Chondrocyte (in vitro differentiated cells): ENCODE measurements at places on chromosomes 7 and 10. TPM values are rescaled to one million over a fixed set of nuclear protein-coding genes. Genes with fewer than 3 reads are reported as not detected.
A peak's percentile ranks its signal among the peaks of the same experiment; 100 is the strongest.

The MAT1A gene
- total RNA-seq, result not detected in 3 replicates

The GHRHR gene
- not detected in 3 replicates for total RNA-seq

The ASAH2 gene
- 1.2 to 5.8 TPM (median 2.7 TPM) in 3 replicates for total RNA-seq

The TAX1BP1 gene
- total RNA-seq, result 86.5 to 91.3 TPM (median 90.6 TPM) in 3 replicates

The CLEC2L gene
- not detected in 3 replicates for total RNA-seq

The DCLRE1C gene
- 7.1 to 7.4 TPM (median 7.4 TPM) in 3 replicates for total RNA-seq

The EPHB6 gene
- total RNA-seq, result 0.22 to 2.1 TPM (median 0.31 TPM) in 3 replicates

GRCh38 chr10:124003481-124003870 lies 89.9 kb downstream of the CHST15 start:
- DNase-seq, result no peak

DNA sequence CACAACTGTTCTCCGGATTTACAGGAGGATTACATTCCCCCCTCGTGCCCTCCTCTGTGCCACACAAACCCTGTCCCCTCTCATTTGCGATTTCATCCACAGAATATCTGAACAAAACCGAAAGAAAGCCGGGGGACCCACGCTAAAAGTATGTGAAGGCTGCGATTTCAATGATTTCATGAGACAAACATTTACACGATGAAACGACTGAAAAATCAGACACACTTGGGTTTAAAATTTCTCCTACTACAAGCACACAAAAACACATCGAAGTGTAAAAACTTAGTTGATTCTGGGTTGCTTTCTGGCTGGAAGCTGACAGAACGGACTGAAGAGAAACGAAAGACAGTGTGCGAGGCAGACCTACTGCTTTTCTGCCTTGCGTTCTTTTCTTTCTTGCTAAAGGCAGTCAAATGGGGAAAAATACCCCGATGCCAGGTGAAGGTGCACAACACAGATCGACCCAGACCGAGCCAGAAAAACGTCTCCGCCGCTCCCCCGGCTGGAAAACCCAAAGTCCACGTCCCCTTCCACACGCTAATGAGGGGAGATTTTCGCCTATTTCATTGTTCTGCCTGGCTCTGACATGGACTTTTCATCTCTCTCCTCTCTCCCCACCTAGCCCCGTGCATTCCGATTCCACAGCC lies 1.2 kb downstream of the HIPK2 start:
- DNase-seq, result no peak

GRCh38 chr10:69957886-69958555 lies 94.6 kb upstream of the MACROH2A2 start:
- no peak for DNase-seq

DNA sequence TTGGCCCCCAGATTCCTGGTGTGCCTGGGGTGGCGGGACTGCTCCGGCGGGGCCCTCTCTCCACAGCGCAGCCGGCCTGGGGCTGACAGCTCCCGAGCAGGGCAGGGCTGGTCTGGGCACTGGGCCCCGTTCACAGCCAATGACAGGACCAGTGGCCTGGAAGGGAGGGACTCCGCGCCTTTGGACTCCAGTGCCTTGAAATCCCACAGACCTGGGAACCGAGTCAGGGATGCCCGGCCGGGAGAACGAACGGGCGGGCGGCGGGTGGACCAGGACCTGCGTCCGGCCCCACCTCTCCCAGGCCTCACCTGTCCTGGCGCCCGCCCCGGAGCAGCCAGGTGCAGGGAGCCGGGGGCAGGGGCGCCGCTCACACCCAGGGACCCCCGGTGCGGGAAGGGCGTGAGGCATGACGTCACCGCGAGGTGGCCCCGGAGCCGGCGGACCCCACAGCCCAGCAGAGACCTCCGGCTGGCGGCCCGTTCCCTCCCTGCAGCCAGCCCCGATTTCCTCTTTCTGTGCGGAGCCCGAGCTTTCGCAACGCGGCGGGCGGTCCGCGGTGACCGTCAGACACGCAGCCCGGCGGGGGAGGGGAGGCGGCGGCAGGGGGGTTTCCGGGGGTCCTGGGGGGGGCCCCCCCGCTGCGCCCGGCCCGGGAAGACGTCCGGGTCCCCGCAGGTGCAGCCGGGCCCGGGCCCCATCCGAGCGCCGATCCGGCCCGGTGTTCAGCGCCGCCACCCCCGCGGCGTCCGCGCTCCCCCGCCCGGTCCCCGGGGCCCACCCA lies 743 bp downstream of the ADAP1 start:
- DNase-seq, result peak; percentile 81

DNA sequence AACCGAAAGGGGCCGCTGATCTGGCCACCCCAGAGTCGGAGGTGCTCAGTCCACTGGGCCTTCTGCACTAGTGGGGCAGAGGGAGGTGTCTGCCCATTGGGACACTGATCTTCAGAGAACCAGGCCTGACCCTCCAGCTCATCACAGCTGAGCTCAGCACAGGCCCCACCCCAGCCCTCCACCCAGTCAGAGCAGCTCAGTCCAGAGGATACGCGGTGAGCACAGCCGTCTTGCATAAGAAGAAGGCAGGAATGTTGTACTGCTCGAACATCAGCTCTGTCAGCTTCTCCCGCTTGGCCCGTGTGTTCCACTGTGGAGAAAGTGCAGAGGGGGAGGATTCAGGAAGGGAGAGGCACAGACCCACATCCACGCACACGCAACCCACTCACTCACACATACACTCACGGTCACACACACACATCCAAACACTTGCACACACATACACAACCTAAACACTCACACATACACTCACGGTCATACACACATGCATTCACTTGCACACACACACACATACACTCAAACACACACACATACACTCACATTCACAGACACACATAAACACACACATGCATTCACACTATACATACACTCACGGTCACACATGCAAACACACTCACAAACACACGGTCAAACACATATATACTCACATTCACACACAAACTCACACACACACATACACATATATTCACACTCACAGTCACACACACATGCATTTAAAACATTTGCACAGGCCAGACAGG lies 6.3 kb downstream of the ACTL6B start:
- no peak for DNase-seq

DNA sequence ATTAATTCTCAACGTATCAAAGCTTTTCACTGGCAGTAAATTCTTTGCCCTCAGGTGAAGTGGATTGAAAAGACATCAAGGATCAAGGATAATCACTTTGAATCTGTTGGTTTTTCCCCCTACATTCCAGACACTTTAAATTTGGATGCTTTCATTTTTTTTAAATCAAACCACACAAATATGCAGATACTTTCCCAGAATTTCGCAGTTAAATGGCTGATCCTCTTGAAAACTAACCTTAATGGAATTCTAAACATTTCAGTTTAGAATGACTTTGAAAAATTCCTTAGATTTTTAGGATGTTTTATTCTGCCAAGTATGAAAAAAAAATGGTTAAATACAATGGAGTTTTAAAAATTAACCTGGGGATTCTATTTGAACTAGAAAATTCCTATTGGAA lies 325.9 kb downstream of the GFRA1 start:
- DNase-seq, result no peak

DNA sequence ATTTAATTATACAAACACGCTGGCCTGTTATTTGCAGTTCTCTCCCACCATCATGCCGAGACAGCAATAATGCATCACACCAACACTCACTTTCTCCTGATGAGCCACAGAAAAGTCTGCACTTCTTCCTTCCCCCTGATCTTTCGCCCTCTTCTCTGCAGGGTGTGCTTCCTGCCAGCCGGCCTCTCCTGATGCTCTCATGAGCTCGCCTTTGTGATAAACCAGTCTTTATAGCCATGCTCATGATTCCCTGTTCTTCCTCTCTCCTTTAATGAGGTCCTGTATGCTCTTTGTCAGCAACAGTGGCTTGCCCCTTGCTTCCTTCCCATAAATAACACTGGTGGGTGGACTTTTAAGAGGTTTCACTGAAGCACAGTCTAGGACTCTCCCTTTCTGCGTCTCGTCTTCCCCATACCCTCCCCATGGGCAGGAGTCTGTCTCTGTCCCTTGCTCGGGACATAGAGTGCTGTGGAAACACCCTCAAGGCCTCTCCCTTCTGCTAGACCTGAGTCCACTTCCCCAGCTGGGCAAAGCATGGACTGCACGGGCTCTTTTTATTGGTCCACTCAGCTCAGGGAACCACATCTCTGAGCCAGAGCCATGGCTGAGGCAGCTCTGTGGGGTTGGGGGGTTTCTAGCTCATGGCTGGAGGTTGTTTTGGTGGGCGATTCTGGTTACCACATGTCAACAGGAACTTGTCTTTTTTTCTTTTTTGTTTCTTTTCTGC lies 133.9 kb downstream of the C10orf105 start:
- no peak for DNase-seq

DNA sequence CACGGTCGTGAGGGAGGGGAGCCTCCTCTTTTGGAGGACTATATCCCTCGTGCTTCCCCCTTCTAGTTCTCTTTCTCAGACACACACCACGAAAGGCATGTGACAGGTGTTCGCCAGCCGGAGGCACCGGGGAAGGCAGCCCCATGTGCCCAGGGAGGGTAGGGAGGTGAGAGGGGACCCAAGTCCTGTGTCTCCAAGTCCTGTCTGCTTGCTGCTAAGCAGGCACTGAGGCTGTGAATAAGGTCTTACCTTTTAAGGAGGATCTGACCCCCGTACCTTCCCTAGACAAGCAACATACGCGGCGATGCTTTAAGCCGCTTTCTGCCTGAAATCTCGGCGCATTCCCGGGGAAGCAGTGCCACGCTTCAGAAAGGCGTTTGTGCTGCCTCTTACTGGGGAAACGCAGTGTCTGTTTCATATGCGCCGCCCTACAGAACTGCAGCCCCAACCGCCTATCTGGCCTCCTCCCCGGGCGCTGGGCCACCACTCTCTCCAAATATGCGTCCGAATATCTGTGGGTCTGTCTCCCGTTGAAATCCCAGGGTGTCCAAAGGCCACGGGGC lies 770 bp downstream of the PLXNA4 start:
- no peak for DNase-seq

DNA sequence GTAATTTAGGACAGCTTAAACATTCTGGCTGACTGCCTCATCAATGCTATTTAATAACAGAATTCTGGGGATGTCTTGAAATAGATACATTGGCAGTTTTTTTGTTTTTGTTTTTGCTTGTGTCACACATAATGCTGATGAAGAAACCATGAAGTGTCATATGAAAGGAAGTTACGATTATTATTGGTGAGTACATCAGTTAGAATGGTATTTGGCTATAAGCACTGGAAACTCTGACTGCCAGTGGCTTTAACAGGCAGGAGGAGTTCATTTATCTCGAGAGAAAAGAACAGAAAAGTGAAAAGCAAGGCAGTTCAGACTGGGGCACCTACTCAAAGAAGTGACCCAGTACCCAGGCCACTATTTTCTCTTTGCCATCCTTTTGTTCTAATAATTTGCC lies 18.1 kb downstream of the LSM8 start:
- no peak for DNase-seq

DNA sequence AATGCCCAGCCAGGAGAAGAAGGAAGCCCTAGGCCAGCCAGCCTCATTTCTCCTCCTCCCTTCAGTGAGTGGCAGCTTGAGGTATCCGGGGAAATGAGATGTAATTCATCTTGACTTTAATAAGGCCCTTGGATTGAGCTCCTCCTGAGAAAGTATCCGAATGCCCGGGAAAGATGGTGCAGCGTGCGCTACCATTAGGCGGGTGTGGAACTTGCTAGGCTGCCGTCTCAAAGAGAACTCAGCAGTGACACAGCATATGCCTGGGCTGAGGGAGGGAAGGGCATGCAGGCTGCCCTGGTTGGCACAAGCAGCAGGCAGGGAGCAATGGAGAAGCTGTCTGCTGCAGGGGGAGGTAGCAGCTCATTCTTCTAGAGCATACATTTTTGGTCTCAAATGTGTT lies 659.8 kb upstream of the FOXK1 start:
- DNase-seq, result no peak

- no peak for DNase-seq
These were observed 39.1 kb downstream of the CPXM2 start for GRCh38 chr10:123852411-123852951.

GRCh38 chr10:17199351-17199804 lies 2.1 kb downstream of the TRDMT1 start:
- DNase-seq, result no peak

DNA sequence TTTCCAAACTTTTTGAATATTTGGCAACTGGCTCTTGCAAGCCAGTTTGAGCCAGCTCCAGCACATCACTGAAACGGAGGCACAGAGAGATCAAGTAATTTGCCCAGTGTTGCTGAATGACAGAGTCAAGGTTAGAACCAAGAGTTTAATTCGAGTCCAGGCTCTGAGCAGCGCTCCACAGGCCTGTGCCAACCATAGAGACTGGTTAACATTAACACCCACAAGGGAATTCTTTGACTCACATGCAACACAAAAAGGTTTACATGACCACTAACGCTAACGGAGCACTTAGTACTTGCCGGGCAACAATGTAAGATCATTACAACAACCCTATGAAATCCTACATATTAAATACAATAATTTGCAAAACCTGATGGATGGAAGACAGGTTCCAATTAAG lies 1.5 kb downstream of the RGS10 start:
- no peak for DNase-seq

GRCh38 chr7:145692237-145692950 lies 424.2 kb upstream of the CNTNAP2 start:
- no peak for DNase-seq

DNA sequence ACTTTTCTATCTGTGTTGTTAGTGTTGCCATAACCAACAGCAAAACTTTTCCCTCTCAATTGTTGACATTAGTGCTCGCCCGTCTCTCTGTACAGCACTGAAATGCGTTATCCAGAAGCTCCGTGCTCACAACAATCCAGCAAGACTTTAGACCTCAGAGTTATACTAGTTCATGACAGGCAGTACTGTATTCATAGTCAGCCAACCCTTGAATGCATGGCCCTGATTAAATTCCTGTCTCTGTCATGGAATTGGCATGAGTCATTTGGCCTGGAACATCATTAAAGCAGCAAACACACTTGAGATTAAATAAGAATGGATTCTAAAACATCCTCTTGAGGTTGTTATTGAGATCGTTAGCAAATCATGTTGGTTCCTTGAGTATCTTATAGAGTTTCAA lies 405.5 kb upstream of the C7orf33 start:
- no peak for DNase-seq

DNA sequence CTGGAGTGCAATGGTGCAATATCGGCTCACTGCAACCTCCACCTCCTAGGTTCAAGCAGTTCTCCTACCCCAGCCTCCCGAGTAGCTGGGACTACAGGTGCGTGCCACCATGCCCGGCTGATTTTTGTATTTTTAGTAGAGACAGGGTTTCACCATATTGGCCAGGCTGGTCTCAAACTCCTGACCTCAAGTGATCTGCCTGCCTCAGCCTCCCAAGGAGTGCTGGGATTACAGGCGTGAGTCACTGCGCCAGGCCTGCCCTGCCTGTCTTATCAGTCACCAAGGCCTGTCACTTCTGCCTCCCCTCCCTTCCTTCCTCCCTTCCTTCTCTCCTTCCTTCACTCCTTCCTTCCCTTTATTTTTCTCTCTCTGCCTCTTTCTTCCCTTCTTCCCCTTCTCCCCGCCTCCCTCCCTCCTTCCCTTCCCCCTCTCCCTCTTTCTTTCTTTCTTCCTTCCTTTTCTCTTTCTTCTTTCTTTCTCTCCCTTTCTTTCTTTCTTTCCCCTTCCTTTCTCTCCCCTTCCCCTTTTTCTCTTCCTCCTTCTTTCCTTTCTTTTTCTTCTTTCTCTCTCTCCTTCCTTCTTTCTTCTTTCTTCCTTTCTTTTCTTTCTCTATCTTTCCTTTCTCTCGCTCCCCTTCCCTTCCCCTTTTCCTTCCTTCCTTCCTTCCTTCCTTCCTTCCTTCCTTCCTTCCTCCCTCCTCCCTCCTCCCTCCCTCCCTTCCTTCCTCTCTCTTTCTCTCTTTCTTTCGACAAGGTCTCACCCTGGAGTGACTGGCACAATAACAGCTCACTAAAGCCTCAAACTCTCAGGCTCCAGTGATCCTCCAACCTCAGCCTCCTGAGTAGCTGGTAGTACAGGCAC lies 3.1 kb upstream of the ST7 start:
- DNase-seq, result no peak

- DNase-seq, result no peak
These were observed 33.9 kb downstream of the STARD3NL start for GRCh38 chr7:38211940-38212339.
